ENCODE measurements at places on chromosomes 7 and 10. TPM values are rescaled to one million over a fixed set of nuclear protein-coding genes. Genes with fewer than 3 reads are reported as not detected.

DNA sequence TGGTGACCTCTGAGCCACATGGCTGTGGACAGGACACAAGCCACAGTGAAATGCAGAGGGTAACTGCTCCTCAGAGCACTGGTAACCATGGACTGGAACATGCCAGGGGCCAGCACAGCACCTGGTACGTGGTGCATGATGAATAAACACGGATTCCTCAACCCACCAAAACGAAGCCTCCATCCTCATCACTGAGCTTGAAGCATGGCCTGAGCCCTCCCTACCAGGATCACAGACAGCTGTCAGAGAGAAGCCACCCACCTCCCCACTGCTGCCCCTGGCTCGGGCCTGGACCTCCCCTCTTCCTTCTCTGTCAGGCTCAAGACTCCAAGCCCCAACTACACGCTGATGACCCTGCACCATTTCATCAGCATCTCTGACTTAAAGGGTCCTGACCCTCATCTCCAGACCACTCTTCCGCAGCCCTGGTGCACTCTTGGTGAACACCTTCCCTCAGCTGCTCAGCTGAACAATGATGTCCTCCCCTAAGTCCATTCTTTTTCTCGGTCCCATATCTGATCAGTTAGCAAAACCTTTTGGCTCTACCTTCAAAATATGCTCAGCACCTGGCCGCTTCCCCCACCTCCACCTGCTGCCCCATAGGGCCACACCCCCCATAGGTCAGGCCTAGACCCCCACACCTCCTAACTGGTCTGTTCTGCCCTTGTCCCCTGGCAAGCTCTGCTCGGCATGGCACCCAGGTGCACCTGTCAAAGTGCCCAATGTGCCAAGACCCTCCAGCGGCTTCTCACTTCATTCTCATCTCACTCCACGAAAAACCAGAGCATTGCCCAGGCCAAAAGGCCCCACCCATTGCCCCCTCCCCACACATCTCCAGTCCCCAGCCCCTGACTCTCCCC, 141.1 kb downstream of the MAPK8 start:
- no peak for DNase-seq

DNA sequence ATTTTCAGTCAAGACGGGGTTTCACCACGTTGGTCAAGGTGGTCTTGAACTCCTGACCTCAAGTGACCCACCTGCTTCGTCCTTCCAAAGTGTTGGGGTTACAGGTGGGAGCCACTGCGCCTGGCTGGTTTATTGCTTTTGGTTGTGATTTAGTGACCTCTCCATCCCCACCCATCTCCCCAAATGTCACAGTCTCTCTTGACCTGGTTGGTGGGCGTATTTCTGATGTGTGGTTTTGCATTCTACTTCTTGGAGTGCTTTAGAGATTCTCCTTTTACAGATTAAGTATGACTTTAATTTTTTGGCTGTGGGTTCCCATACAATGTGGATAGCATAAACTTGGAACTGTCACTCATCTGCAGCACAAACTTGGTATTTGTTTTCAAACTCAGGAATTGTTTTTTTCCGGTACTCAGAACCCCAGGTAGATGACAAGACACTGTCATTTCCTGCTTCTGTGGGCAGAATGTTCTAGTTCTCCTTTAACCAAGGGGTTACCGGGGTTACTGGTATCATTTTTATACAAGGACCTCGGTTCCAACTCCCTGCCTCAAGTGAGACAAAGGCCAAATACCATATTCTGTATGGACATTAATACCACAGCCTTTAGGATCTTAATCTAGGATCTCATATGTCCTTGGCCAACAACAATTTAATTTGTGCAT, 50.5 kb downstream of the MRC1 start:
- DNase-seq: no peak

HOXA9 gene
- total RNA-seq: not detected

DNA sequence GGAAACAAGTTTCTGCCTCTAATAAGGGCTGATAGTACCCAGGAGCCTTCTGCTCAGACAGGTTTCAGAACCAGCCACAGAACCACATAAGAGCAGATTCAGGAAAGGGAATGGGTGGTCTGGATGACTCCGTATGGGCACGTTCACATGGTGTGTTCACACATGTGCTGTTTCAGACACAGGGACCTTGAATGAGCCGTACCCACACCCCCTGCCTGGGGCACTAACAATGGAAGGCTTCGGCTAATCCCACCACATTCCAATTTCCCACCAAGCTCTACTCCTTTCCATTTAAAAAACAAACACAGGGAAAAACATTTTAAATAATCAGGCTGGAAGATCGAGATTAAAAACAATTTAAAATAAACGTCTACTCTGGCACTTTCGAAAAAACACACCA, 217.3 kb downstream of the GRID1 start:
- DNase-seq: no peak

DNA sequence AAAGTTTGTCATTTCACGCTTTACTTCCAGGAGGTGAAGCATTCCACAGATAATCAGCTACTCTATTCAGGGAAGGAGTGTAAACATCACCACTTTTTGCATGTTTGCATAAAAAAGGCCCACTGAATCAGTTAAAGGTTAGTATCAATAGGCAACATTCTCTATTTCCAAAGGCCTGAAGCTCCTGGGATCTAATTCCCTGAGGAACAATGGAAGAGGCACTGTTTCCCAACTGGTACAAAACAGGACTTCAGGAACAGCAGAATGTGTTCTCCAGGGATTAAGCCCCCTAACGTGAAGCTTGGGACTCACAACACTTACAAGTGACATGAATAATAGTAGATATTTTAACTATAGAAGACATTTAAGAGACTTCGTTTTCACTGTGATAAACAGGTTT, 6.1 kb downstream of the LRRN3 start:
- DNase-seq: no peak

DNA sequence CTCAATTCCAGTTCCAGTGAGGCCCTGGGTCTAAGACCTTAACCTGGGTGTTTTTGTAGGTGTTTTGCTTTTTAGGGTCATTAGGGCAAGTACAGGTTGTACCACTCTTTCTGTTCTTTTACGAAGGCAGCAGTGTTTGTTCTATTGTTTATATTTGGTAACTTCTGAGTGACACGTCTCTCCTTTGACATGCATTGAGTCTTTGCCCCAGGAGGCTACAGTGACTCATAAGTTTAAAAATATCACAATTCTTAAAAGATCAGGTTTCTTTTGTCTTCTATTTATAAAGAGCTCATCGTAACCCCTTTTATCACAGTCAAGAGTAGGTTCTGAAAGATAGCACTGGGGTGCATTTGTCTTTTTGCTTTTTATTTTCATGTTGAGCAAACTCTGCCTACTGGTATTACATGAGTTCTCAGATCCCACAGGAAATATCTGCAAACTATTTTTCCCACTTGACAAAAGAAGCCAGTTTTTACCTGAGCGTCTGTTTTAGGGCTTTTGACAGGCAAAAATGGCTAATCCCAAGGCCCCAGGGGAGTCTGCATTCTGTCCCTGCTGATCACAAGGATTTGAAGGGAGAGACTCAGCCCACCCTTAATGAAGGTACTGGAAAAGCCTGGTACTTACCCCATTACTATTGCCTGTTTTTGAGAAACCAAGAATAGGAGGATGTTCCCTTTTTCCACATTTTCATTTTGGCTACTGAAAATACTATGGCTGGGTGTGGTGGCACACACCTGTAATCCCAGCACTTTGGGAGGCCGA, 7.9 kb downstream of the NUDT13 start:
- no peak for DNase-seq

GRCh38 chr10:78165617-78166016, 132.0 kb downstream of the RPS24 start:
- DNase-seq: no peak

- no peak for DNase-seq
These were observed 69.4 kb downstream of the FRMD4A start for GRCh38 chr10:14261336-14261735.

- no peak for DNase-seq
These were observed 5.9 kb downstream of the KCP start for GRCh38 chr7:128904381-128905197.

DNA sequence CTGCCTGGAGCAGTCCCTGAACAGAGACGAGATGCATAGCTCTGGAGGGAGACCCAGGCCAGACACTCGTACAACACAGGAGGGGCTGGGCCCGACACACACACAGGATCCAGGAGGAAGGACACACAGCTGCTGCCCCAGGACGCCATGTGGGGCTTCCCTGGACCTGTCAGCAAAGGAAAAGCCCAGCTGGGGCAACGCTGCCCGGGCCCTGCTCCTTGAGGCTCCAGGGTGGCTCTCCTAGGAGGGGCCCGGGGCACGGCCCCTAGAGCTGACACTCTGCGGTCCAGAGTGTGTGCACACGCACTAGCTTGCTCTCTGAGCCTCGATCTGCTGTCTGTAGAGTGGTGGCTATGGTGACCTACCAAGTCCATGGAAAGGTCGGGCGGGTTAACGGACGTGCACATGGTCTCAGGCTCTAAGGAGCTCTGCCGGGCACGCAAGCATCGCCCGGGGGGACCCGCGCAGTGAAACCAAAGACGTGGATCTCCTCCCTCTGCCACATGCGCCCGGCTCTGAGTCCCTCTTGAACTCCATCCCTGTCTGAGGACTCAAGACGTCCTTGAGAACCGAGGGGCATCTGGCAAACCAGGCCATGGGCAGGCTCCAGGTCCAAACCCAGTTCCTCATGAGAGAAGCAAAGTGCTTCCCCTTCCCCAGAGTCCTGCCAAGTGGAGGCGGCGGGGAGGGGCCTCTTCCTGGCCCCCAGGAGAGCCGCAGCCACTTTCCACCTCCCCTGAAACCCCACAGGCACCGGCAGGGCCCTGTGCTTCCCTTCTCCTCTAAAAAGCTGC, 279.0 kb downstream of the ELFN1 start:
- DNase-seq: no peak
